ENCODE measurements at places on chromosomes 6 and 20. TPM values are rescaled to one million over a fixed set of nuclear protein-coding genes. Genes with fewer than 3 reads are reported as not detected.

TTK gene
- total RNA-seq, result not detected

ADGRF5 gene
- total RNA-seq, result 352 TPM

SYS1 gene
- 38.2 TPM for total RNA-seq

MUC22 gene
- total RNA-seq, result 0.06 TPM

PDE7B gene
- 2.7 TPM for total RNA-seq

SLC22A1 gene
- total RNA-seq, result 2.5 TPM

TNF gene
- 1.1 TPM for total RNA-seq
